ENCODE measurements at places on chromosomes 1 and 21. TPM values are rescaled to one million over a fixed set of nuclear protein-coding genes. Genes with fewer than 3 reads are reported as not detected.

Gene FAM167B
- 3.8 TPM for total RNA-seq

Gene UMODL1
- total RNA-seq: not detected

- no peak for DNase-seq
These were observed 108.8 kb downstream of the TGFBR3 start for GRCh38 chr1:91777196-91777595.

- DNase-seq: no peak
These were observed 78.7 kb upstream of the RUNX1 start for GRCh38 chr21:35127851-35128250.

DNA sequence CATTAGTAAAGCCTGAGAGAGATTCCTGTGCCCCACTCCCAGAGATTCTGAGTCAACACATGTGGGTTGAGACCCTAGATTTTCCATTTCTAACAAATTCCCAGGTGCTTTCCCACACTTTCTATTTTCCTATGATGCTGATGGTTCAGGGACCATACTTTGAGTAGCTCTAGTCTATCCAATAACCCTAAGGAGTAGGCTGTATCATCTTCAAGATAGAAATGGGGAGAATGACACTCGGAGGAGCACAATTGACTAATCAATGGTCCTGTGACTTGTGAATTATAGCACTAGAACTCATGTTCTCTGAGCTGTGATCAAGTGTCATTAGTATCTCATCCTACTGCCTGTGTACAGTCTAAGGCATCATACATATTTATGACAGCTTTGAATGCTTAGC is 232.9 kb upstream of the B3GALT2 start:
- no peak for DNase-seq

DNA sequence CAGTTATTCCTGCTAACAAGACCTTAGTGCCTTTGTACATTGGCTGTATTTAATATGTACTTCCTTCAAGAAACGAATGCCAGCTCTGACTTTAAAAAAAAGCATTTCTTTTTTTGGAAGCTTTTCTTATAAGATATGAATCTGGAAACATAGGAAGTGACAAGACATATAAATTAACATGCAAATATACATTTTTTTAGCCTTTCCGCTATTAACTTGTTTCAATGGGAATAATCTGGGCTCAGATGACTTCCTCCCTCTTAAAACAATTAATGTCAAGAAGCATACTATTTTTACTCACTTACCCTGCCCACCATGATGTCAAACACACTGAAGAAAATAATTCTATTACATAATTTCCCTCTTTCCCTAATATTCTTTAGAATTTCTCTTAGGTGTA is 1.4 kb downstream of the DENND1B start:
- DNase-seq: no peak

DNA sequence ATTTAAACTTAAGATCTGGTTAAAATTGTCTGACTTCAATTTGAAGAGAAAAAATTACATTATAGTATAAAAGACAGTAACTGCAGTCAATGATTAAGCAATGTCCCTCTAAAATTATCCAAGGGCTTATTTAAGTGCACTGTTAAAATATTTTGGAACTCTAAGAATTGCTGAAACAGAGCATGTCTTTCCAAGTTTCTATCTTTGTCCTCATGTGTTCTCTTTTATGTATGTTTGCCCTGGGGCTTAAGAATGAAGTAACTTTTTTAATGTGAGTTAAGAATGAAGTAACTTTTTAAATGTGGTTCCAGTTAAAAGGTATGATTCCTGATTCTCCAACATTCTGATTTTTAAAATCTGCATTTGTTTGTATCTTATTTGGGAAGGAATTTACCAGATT is 69.0 kb upstream of the MARK1 start:
- no peak for DNase-seq

Measured in heart left ventricle (tissue), 16 donors.